ENCODE measurements at places on chromosomes 3 and 15.
A peak's percentile ranks its signal among the peaks of the same experiment; 100 is the strongest.

DNA sequence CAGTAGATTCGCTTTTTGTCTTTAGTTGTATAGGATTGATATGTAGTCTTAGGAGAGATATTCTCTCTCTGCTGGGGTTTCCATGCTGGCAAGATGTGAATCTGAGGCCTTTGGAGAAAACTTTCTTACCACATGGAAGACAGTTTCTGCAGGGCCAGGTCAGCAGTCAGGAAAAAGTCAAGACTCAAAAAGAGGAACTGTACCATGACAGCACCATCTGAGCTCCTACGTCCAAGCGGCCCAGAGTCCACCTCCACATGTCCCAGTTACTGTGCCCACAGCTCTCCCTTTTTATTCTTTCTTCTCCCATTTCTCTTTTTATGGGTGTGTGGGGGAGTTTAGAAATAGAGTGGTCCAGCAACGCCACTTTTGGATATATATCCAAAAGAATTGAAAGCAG, 172.0 kb downstream of the MTHFS start:
- no peak for DNase-seq

- no peak for DNase-seq
These were observed 3.9 kb upstream of the SRGAP3 start for GRCh38 chr3:9253327-9253726.

GRCh38 chr15:50330921-50331320, 24.1 kb downstream of the GABPB1 start:
- no peak for DNase-seq

- no peak for DNase-seq
These were observed 198.7 kb downstream of the TNIK start for GRCh38 chr3:171261487-171261886.

GRCh38 chr15:35698331-35698730, 152.4 kb upstream of the DPH6 start:
- DNase-seq = no peak

DNA sequence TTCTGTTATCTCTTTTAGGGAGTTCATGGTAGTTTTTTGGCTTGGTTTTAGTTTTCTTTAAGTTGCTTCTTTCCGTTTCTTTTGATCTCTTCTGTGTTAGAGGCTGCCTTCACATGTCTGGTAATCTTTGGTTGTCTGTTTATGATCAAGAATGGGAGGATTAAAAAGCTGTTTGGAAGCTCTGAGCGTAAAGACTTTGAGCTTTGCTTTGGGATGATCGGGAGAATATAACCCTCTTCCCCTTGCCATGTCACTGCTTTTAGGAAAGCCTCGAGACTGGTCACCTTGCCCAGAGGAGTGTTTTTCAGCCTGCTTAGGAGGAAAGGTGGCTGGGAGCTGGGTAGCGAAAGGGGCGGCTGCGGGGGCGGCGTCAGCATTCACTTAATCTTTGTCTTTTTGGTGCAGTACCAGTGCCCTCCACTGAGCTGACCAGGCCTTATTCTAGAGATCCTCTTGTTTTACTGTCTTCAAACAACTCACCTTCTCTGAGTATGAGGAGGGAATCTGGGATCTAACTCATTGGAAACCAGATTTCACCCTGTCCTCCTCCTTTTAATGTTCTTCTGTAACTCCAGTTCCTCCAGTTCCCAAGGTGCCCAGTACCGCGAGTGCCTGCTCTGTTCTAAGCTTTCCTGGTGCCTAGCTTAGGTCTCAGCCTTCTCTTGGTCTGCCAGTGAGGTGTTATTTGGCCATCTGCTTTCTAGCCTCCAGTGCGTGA, 15.5 kb downstream of the TATDN2 start:
- DNase-seq = no peak

- DNase-seq = no peak
These were observed 20.7 kb downstream of the RASA2 start for GRCh38 chr3:141507392-141508066.

GRCh38 chr15:64009241-64009640, 37.0 kb downstream of the DAPK2 start:
- DNase-seq = no peak

DNA sequence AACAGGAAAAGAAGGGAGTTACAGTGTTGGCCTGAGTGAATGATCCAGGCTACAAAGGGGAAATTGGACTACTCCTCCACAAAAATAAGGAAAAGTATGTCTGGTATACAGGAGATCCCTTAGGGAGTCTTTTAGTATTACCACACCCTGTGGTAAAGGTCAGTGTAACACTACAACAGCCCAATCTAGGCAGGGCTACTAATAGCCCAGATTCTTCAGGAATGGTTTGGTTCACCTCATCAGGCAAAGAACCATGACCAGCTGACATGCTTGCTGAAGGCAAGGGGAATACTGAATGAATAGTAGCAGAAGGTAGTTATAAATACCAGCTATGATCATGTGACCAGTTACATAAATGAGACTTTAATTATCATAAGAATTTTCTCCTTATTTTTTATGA, 372.6 kb upstream of the ATP11B start:
- no peak for DNase-seq

GRCh38 chr15:68641376-68641775, 62.6 kb downstream of the CORO2B start:
- DNase-seq = peak; percentile 35

- DNase-seq = no peak
These were observed 10.9 kb upstream of the FOXB1 start for GRCh38 chr15:59993041-59993750.

DNA sequence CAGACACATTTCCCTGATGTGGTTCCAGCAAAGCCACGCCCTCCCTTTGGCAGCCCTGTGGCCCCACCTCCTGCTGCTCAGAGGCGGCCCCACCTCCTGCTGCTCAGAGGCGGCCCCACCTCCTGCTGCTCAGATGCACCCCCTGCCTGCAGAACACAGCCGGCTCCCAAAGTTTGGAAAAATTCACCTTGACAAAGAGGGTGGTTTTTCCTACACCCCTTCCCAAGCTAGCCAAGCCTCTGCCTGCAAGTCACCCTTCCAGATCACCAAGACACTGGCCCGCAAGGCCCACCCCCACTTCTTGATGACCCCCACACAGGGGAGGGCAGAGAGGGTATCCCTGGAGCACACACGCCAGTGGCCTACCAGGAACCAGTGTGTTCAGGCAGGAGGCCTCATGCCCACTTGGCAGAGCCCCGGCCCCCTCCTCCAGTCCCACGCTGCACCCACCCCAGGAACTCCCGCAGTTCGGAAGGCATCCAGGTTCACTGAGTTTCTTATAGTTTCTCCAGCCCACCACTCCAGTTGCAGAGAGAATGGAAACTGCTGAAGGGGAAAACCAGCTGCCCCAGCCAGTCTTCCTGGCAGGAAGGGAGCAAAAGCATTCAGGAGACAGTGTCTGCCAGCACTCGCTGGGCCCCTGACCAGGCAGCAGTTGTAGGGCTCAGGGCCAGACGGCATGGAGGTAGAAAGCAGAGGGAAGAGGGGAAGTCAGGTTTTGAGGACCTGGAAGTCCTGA, 2.3 kb upstream of the HAPLN3 start:
- DNase-seq = peak; percentile 91

- DNase-seq = no peak
These were observed 183.3 kb downstream of the PDE8A start for GRCh38 chr15:85164841-85165466.

DNA sequence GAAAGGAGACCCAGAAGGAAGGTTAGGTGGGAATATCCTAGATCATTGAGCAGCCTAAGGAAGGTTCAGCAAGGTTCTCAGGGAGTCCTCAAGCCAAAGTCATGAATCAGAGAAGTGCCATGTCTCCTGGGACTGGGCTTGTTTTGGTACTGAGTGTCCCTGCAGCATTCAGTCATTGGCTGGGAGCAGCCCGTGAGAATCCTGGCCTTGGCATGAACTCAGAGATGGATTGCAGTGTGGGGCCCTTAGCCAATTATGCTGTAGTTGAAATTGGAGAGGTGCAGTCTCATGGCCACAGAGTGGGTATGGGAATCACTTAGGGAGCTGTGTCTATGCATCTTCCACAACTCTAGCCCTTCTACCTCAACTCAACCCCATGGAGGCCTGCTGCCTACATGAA, 17.0 kb upstream of the PPM1L start:
- DNase-seq = peak; percentile 88

- DNase-seq = peak; percentile 70
These were observed 1.6 kb downstream of the CYP11A1 start for GRCh38 chr15:74365598-74366445.

- DNase-seq = no peak
These were observed 224.9 kb downstream of the MCTP2 start for GRCh38 chr15:94456226-94456625.

- DNase-seq = peak; percentile 38
These were observed 10.8 kb downstream of the PLA2G4D start for GRCh38 chr15:42083605-42083908.

GRCh38 chr15:89749951-89750559, 994 bp downstream of the MESP1 start:
- DNase-seq = no peak

DNA sequence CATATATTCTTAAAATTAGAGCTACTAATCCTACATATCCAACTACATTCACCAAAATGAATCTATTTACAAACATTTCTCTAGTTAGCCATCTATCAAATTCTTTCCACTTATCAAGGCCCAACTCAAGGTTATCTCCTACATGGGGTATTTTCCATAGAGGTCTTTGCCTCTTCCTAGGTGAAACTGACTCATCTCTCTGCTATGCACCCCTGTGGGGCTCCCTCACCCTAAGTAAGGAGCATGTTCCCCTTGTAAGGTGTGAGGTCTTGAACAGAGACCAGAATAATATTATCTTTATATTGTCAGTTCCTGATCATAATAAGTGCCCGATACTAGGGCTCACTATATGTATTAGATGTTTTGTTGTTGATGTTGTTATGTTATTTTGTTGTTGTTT, 74.6 kb upstream of the TSC22D2 start:
- DNase-seq = no peak

DNA sequence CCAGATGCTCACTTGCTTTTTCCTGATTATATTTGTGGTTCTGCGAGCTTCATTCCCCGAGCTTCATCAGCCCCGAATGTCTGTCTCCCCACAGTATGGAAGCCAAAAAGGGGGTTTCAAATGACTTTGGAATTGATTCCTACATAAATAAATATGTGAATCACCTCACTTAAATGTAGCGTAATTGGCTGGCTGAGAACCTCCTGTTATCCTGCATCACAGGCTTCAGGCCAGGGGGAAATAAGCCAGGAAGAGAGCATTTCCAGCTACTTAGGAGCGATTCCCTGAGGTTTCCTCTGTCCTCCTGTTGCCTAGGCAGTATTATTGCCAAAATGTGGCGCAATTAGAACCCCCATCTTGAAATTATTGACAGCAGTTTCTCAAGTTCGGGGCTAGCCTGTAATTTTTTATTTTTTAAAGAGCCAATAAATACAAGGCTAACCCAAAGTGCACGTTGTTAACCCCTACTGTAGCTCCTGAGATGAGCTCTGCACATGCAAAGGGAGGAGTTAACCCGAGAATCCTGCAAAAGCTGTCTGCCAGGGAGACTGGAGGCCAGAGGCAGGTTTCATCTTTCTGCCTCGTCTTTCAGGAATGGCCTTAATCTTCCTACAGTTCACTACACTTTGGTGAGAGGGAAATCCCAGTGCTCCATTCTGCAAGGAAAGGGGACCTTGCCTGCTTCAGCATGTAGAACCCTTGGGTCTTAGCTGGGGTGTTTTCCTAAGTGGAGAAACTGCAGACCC, 148.2 kb downstream of the ADAMTS9 start:
- no peak for DNase-seq

DNA sequence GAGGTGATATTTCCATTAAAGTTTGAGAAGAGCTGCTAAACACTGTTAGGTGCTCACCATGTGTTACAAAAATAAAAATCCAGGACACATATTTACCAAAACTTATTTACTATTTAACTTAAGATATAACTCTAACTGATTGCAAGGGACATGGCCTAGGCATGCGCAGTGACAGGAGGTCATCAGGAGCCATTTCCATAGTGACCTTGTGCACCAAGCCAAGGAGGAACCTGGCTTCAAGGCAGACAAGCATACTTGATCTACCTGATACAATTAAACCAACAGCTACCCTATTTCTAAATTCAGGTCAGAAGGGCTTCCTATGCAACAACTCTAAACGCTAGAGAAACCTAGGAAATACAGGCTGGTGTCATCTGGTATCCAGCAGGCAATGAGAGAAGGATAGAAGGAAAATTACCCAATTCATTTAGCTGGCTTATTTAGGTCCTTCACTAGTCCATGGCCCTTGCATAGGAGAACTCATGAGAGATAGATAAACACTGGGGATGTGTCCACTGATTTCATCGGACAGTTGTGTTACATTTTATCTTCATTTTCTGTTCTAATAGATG, 134.4 kb downstream of the FOXB1 start:
- DNase-seq = no peak

GRCh38 chr3:184648636-184649035, 63.2 kb downstream of the MAGEF1 start:
- DNase-seq = no peak

- DNase-seq = no peak
These were observed 168.9 kb upstream of the RGMA start for GRCh38 chr15:93257920-93258319.

- no peak for DNase-seq
These were observed 40.9 kb downstream of the C2CD4A start for GRCh38 chr15:62107571-62108121.

- peak; percentile 89 for DNase-seq
These were observed 4.1 kb upstream of the ACTC1 start for GRCh38 chr15:34799149-34800101.

- DNase-seq = no peak
These were observed 2.0 kb upstream of the GP9 start for GRCh38 chr3:129058441-129059200.

- DNase-seq = no peak
These were observed 11.4 kb upstream of the CCDC174 start for GRCh38 chr3:14640157-14640562.

DNA sequence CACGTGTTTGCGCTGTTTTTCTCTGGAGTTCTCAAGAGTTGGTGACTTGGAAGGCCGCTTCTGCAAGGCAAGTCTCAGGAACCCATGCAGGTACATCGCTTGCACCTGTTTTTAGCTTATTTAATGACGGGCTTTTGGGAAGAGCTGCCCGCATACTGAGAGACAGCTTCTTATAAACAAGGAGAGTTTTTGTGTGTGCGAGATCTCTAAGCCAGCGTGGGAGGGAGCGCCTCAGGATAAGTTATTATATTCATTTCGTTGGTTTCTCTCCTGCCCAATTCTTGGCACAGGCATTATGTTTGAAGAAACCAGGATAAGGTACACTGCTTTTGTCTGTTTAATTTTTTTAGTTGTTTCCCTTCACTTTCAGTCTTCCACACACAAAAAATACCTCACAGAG, 11.4 kb upstream of the SACM1L start:
- no peak for DNase-seq

DNA sequence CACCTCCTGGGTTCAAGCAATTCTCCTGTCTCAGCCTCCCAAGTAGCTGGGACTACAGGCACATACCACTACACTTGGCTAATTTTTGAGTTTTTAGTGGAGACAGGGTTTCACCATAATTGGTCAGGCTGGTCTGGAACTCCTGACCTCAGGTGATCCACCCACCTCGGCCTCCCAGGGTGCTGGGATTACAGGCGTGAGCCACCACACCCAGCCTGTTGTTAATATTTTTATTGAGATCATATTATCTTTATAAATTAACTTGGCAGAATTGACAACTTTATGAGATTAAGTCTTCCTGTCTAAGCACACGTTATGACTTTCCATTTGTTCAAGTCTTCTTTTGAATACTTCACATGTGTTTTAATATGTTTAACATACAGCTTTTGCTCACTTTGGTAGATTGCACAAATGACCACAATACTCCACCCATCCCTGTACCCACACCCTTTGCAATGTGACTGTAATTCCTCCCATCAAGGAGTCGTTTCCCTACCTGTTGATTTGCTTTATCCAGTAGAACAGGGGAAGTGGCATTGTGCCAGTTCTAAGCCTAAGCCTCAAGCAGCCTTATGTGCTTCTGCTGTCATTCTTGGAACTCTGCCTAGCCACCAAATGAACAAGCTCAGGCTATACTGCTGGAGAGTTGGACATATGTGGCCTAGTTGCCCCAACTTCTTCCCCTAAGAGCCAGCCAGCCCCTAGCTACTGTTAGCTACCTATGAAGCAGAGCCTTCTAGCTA, 8.2 kb downstream of the XYLB start:
- no peak for DNase-seq

All from coronary artery (tissue), 2 donors.